ENCODE measurements at places on chromosomes 7 and 10.

DNA sequence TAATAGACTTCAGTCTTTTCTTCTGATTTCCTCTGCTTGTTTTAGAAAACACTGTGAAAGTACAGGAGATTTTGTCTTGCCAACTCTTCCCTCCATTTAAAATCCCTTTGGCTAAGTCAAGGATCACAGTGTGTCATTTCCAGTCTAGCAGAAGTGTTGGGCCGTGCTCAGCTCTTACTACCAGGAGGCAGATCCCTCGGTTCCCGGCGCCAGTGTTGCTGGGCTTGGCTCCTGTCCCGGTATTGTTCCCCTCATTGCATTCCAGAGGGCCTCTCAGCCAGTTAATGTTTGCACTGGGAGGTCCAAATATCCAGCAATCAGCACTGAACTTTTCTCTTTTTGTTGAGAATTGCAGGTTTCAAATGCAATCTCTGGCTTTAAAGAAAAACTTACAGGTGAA is 612.1 kb upstream of the MGMT start:
- no peak for DNase-seq

DNA sequence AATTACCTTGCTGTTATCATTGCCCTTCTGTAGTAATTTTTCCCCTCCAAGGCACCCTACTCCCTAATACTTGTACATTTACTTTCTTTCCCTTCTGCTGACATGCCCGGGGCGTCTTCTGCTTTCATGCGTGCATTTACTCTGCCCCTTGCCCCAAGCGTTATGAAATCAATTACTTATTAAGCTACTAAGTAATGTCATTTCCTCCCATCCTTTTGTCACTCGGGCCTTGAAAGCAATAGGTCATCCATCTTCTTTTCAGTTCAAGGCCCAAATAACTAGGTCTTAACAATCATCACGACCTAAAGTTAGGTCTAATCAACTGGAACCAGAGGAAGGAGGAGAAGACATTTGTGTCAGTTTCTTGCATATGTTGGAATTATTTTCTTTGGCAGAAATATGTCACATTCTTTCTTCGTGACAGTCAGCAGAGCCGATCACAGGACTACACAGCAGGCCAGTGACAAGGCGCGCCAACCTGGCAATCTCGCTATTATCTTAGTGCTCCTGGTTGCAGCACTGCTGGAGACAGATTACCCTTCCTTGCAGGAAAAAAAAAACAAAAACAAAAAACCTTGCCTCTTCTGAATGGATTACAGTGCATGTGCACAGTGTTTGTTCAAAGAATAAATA is 179.2 kb downstream of the RELN start:
- no peak for DNase-seq

GRCh38 chr10:3229815-3230214 is 57.2 kb upstream of the PITRM1 start:
- peak; percentile 74 for DNase-seq

- no peak for DNase-seq
Observed at GRCh38 chr7:151114151-151115090, 28.1 kb downstream of the AGAP3 start.

DNA sequence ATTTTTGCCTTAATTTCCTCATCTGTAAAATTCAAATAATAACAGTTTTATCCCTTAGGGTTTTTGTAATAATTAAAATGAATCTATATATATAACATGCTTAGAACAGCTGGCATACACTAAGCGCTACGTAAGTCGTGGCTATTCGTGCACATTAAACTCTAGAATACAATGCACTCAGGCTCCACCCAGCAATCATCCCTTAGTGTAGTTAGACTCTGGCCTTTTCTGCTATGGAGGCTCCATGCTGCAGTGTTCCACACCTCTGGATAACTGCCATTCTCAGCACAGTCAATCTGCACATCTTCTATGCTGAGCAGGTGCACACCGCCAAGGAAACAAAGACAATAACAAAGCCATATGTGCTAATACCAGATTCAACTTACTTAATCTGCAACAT is 92.9 kb downstream of the IPMK start:
- no peak for DNase-seq
